ENCODE measurements at places on chromosomes 4 and X.

DNA sequence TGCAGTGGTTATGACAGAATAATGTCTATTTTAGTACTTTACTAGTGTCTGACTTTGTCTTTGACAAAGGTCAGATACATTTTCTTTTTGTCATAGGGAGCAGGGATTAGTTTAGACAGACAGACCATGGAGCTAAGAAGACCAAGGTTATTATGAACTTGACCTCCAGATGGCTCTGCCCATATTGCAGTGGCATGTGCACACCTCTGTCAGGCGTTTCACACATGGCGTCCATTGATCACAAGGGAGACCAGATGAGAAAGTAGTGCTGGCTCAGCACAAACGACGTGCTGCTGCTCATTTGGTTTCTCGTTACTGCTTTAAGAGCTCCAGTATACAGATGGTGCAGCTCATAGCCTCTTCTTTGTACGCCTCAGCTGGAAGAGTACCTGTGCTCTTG is 56.3 kb upstream of the HPSE start:
- DNase-seq, result no peak

- DNase-seq, result no peak
Measured at GRCh38 chrX:39896951-39897740, 200.6 kb downstream of the BCOR start.

- DNase-seq, result no peak
Measured at GRCh38 chr4:110668463-110669235, 45.8 kb upstream of the PITX2 start.

GRCh38 chr4:169128902-169129301 is 118.8 kb upstream of the CBR4 start:
- DNase-seq, result no peak

GRCh38 chr4:1023895-1024740 is 12.7 kb downstream of the FGFRL1 start:
- no peak for DNase-seq

GRCh38 chr4:88592600-88593448 is 544 bp downstream of the HERC3 start:
- peak; percentile 83 for DNase-seq

GRCh38 chr4:78737035-78737434 is 39.1 kb upstream of the BMP2K start:
- DNase-seq, result no peak

DNA sequence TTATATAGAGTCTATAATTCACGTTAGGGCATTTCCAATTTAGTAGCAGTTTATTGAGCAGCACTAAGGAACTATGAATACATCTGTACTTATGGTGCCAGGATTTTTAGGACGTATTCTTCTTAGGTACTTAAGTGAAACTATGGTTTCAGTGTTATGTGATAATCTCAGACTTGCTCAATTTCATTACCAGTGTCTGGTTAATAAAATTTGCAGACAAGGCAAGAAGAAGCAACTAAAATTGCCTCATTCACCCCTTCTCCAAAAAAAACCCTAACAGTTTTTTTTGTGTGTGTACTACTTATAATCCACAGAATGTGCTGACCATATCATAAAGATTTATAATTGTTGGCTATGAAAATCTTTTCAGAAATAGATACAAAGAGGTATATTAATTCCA is 6.0 kb upstream of the CXCL10 start:
- no peak for DNase-seq

GRCh38 chr4:179447308-179447707 is 2005.1 kb upstream of the AGA start:
- DNase-seq, result no peak

- no peak for DNase-seq
Measured at GRCh38 chrX:50372966-50373365, 97.7 kb downstream of the DGKK start.

DNA sequence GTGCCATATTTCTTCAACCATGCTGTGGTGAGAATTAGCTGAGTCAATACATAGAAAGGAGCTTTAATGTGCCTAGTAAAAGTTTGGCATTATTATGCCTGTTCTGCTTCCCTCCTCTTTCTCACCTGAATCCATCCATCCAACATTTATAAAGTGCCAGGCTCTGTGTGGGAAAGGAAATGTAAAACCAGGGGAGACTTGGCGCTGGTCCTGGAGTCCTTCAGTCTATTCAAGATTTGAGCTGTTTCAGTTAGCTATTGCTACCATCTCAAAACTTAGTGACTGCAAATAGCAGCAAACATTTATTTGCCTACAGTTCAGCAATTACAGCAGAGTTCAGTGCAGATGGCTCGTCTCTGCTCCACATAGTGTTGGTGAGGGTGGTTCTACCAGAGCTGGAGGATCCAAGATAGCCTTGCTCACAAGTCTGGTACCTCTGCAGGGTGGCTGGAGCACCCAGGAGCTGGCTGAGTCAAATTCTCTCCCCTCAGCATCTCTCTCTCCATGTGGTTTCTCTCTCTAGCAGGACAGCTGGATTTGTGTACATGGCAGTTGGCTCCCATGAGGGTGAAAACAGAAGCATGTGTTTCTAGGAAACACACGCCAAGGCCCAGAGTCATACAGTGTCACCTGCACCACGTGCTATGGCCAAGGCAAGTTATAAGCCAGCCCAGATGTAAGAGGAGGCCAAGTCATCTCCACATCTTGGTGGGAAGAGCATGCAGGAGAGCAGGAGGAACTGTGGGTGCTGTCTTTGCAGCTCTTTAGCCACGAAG is 77.3 kb downstream of the FHDC1 start:
- no peak for DNase-seq

- DNase-seq, result no peak
Measured at GRCh38 chr4:7823416-7823824, 116.2 kb downstream of the AFAP1 start.

DNA sequence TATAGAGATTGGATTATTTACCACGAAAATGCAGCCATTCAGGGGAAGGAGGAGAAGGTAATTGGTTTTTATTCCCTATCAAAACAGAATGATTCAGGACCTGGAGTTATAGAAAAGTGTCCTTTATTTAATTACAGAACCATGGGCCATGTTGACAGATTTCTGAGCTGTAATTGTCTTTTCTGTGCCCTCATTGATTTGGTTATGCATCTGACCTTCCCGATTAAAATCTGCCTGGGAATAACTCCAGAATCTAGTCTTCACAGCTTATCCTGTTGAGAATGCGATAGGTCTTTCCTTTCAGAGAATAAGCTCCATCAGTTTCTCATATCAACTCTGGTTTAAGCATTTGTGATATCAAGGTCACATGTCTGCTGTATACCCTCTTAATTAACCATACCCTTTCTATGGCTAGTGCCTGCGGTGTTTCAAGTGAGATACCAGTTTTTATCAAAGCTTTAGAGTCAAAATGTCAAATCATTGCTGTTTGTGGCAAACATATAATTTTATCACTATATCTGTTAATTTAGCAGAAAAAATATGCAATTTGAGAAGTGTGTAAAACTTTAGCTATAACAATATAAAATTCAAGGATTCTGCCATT is 37.2 kb upstream of the ANK2 start:
- no peak for DNase-seq

DNA sequence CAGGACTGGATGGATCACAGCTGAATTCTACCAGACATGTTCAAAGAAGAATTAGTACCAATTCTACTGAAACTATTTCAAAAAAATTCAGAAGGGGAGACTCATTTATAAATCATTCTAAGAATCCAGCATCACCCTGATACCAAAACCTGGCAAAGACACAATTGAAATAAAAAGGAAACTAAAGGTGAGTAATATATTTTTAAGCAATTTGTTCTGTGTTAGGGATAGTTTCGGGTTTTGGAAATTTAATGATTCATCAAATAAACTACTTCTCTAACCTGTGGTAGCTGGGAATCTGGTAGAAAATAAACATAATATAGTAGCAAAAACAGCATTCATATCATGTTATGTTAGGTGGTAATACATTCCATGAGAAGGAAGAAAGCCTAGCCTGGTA is 662.2 kb upstream of the BOD1L1 start:
- no peak for DNase-seq

GRCh38 chr4:685679-686412 is 3.1 kb downstream of the SLC49A3 start:
- DNase-seq, result no peak

GRCh38 chr4:6331018-6331417 is 61.4 kb downstream of the WFS1 start:
- DNase-seq, result no peak

- DNase-seq, result no peak
Measured at GRCh38 chr4:82458729-82459128, 28.3 kb downstream of the ENOPH1 start.

GRCh38 chrX:617401-617800 is 13.2 kb upstream of the SHOX start:
- no peak for DNase-seq

DNA sequence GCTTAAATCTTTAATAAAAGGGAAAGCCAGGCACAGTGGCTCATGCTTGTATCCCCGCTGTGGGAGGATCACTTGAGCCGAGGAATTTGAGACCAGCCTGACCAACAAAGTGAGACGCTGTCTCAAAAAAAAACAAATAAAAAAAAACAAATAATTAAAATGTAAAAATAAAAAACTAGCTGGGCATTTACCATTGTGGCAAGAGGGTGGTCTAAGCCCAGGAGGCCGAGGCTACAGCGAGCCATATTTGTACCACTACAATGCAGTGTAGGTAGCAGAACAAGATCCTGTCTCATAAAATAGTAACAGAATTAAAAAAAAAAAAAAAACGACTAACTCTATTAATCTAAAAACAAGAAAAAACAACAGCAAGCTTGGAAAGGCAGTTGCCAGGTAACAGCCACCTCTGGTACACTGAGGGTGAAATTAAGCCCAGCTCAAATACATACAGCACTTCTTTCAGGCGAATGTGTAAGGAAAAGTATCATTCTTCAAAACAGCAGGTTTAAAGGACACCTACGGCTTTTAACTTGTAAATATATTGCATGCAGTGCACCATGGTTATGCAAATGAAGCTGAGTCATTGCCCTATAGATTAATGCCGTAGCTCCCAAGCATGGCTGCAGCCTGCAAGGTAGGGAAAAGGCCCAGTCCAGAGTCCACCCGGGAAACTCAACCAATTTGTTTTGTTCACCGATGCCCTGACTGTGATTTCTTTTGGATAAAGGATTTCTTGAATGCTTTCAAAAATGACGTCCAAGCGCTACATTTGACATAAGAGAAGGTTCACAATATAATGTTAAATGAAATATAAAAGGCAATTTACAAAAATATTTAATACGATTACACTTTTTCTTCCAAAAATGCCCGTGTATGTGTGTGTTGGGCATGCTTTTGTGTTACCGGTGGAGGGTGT is 14.5 kb upstream of the TXLNG start:
- DNase-seq, result no peak

DNA sequence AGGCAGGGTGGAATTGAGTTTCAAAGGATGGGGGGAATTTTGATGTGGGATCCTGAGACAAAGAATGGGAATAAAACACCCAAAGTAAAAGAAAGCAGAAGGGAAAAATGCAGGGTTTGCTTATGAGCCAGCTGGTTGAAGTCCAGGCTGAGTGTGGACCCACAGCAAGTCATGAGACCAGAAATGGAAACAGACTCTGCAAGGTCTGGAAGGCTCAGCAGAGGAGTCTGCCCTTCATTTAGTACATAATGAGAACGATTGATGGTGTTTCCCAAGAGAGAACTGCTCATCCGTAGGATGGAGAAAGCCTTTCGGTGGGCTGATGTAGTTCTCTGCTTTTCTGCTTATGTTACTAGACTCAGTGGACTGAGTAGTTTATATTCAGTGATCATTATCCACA is 259.1 kb downstream of the C4orf33 start:
- no peak for DNase-seq

- no peak for DNase-seq
Measured at GRCh38 chr4:140807491-140808252, 51.5 kb upstream of the TBC1D9 start.

DNA sequence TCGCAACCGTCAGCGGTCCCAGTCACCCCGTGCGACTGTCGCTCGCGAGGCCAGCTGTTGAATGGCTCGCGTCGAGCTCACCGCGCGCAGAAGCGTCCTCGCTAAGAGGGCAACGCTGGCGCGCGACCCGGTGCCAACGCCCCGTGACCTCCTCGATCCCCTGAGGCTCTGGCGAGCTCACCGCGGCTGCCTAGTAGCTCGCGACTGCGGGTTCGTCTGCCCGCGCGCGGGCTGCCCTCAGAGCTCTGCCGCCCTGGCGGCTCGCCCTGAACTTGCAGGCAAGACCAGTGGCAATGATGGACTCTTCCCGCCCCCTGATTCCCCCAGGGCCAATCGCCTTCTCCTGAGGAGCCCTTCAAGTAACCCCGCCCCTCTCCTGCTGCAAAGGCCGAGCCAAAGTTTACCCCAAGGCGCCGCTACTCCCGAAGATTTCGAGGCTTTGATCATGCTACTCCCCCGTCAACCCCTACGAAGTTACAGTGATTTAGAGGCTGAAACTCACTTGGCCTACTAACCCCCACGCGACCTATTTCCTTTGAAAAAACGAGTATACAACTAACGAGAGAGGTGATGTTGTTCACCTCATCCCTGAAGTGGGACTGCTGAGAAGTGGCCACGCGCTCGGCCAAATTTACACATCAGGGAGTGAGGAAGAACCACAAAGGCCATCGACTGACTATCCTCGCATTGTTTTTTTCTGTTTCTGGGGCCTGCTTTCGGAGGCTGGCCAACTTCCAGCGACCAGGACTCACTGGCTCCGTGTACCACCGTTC is 37.5 kb downstream of the PGRMC1 start:
- DNase-seq, result peak; percentile 31

GRCh38 chr4:6474053-6474568 is 1.7 kb upstream of the PPP2R2C start:
- no peak for DNase-seq

DNA sequence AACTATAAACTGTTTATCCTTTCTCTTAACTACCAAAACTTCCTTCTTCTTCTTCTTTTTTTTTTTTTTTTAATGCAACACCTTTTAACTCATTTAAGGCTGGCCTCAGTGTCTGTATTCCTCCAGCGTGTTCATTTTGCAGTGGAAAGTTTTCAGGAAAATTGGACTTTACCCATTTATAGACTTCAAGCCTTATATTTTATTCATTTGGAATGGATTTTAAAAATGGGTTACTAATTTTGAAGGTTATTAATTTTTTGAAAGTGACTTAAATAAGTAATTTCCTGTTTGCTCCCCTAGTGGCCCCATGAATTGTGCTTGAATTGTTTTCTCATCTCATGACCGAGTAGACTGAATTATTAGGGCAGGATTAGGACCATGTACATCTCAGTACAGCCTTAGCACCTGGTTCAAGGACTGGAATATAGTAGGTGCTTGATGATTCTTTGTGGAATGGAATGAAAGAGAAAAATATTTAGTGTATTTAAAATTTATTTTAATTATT is 282.7 kb downstream of the ANKRD50 start:
- no peak for DNase-seq

GRCh38 chrX:637660-638481 is 7.3 kb downstream of the SHOX start:
- DNase-seq, result no peak

DNA sequence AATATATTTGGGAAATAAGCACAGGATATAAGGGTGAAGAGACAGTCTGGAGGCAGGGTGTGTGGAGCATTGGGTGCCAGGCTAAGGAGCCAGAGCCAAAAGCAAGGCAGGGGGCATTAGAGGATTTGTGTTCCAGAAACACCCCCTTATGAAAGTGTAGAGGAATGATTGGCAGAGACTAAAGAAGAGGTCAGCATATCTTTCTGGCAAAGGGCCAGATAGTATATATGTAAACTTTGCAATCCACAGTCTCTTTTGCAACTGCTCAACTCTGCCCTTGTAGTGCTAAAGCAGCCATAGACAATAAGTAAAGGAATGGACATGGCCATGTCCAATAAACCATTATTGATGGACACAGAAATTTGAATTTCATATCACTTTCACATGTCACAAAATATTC is 3.6 kb upstream of the SLC9A6 start:
- no peak for DNase-seq

GRCh38 chr4:117421706-117422105 is 336.3 kb upstream of the TRAM1L1 start:
- no peak for DNase-seq

- DNase-seq, result no peak
Measured at GRCh38 chrX:47927212-47927611, 76.6 kb downstream of the ZNF182 start.
